ENCODE measurements at places on chromosomes 12 and 14.

DNA sequence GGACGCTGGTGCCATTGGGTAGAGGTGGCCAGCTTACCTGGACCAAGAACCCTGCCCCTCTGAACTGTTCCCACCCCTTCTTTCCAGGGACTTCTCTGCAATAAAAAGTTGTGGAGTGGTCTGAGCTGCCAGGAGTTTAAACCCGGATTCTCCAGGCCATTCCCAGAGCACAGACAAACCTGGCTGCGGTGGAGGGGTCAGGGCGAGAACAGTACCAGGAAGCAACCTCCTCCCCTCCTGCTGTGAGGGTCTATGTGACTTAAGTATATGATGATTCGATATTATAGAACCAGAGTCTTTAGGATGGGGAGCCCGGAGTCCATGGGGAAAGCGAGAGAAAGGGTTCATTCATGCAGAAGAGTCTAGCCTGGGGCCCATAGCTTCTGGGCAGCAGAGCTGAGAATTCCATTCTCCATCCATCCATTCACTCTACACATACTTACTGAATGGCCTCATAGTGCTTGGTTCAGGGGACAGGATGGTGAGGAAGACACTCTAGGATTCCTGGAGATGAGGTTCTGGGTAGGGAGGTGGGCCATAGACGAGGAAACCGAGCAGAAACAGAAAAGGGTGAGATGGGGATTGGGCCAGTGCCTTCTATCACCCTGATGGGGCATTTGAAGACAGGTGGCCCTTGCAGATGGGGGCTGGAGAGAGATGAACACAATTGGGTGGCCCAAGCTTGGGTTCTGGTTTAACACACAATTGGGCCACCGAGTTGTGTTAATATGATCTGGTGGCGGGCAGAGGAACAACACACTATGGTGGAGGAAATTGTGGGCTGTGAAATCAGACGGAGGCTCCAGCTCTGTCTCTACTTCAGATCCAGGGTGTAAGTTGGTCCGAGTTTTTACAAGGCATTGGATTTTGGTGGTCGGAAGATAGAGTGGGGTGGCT lies 5.2 kb downstream of the KRT86 start:
- ATAC-seq: no peak

- no peak for ATAC-seq
Measured at GRCh38 chr14:37720131-37720530, 124.7 kb downstream of the TTC6 start.

- no peak for ATAC-seq
Measured at GRCh38 chr12:114676142-114676741, 7.7 kb downstream of the TBX3 start.

DNA sequence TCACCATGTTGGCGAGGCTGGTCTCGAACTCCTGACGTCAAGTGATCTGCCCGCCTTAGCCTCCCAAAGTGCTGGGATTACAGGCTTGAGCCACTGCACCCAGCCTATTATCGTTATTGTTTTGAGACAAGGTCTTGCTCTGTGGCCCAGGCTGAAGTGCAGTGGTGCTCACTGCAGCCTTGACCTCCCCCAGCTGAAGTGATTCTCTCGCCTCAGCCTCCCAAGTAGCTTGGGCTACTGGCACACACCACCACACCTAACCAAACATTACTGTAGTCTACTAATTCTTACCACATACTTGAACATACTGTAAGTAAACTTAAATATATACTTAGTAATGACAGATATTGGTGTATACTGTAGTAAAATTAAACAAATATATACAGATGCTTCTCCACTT lies 4.5 kb upstream of the CDCA4 start:
- ATAC-seq: no peak

- no peak for ATAC-seq
Measured at GRCh38 chr14:92886337-92886736, 36.6 kb upstream of the CHGA start.

- no peak for ATAC-seq
Measured at GRCh38 chr12:52164624-52165023, 27.2 kb downstream of the KRT80 start.

- ATAC-seq: no peak
Measured at GRCh38 chr14:20877016-20877415, 14.2 kb upstream of the RNASE3 start.

DNA sequence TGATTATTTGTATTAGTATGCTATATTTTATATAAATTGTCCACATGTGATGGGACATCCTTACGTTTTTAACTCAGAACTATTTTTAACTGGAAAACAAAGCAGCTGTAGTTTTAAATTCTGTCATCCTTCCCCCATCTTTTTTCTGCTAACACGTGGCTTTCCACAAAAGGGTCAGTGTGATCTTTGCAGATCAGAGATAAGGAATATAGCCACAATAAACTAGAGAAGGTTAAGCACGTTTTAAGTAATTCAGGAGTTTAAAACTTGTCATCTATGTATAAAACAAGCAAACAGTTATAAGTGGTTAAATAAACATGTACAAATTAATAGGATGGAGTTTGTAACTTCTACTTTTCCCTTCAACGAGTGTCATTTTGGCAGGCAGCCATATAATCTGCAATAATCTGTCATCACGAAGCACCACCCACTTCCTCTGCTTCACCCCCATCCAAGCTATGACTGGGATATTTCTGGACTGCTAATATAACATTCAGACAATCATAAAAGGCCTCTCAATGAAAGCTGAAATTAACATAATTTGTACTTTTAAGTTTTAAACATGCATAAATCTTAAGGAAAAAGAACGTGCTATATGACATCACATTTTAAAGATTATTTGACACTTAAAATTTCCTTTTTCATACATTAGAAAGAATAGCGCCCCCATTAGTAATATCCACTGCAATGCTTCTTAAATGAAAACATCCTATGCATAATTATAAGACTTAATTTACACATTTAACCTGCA lies 15.3 kb downstream of the TAOK3 start:
- peak; percentile 73 for ATAC-seq

DNA sequence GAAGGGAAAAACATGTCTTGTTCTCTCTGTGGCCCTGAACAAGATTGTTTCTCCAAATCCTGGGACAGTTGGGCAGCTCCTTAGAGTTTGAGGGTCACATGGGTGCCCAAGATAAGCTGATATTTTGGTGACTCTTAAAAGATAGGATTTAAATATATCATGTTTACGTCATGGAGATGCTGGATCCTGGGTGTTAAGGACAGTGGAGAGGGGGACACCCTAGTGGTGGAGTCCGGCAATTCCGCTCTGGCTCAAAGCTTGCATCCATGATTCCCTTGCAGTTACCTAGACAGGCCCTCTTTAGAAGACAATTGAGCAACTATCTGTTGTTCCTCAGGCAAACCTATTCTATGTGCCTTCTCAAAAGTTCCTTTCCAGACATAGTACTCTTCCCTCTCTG lies 101.8 kb downstream of the CMKLR1 start:
- no peak for ATAC-seq

DNA sequence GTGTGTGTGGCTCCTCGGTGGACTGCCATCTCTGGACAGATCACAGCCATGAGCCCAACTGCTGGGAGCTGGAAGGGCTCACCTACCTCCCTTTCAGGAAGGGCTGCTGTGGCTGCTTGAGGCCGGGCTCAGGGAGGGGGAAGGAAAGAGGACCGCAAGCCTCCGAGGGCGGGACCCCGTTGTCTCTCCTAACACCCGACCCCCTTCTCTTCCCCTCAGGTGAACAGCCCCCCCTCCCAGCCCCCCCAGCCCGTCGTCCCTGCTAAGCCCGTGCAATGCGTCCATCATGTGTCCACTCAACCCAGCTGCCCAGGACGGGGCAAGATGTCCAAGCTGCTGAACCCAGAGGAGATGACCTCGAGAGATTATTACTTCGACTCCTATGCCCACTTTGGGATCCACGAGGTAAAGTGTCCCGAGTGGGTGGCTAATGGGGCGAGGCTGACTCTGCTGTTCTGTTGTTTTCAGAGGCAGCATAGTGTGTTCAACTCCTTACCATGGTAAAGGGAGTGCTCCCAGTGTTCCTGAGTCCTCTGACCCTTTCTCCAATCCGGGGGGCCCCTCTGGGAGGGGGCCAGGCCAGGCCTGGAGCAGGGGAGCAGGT lies 49.5 kb downstream of the PRMT8 start:
- ATAC-seq: no peak

- peak; percentile 31 for ATAC-seq
Measured at GRCh38 chr12:64497903-64498302, 46.0 kb downstream of the TBK1 start.

DNA sequence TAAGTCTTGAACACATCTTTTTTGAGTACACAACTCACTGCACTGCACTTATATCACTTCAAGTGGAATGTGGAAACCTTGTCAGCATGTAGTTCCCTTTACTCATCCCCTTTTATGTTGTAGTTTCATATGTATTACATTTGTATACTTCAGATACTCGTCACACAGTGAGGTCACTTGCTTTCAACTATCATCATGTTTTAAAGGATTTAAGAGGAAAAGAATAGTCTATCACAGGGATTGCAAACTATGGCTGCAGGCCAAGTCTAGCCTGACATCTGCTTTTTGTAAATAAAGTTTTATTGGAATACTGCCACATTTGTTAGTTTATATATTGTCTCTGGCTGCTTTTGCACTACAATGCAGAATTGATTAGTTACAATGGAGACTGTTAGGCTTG lies 24.3 kb downstream of the CNOT2 start:
- ATAC-seq: peak; percentile 88

DNA sequence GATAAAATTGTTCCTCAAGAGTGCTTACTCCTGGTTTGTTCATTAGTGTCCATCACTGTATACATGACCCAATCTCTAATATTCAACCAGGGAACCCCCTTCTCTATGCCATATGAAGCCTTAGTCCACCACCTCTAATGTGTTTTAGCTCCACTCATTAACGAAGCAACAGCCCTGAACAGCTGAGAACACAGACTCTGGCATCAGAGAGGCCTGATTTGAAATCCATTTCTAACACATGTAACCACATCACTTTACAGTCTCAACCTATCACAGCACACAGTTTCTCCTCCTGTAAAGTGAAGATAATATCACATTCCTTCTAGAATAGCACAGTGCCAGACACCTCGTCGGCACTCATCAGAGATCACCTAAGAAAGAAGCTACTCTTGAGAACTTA lies 64.3 kb downstream of the C2CD5 start:
- no peak for ATAC-seq

DNA sequence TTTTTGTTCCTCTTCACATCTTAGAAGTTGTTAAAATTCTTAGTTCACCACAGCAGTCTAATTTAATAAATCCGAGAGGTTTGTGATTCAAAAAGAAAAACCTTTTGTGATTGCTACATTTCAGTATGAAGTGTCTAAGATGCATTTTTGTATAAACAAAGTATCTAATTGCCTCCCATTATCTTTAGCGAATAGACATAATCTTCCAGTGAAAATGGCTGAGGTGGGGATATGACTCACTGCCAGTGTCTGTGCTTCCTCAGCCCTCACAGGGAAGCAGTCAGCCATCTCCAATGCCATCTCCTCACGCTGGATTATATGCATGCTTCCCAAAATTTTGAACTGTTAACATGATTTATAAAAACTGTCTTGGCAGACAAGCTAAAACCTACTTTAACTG lies 7.6 kb downstream of the GCH1 start:
- peak; percentile 61 for ATAC-seq

- no peak for ATAC-seq
Measured at GRCh38 chr12:58313091-58313855, 371.9 kb downstream of the ATP23 start.

GRCh38 chr12:104212516-104212915 lies 3.1 kb upstream of the TXNRD1 start:
- ATAC-seq: no peak

DNA sequence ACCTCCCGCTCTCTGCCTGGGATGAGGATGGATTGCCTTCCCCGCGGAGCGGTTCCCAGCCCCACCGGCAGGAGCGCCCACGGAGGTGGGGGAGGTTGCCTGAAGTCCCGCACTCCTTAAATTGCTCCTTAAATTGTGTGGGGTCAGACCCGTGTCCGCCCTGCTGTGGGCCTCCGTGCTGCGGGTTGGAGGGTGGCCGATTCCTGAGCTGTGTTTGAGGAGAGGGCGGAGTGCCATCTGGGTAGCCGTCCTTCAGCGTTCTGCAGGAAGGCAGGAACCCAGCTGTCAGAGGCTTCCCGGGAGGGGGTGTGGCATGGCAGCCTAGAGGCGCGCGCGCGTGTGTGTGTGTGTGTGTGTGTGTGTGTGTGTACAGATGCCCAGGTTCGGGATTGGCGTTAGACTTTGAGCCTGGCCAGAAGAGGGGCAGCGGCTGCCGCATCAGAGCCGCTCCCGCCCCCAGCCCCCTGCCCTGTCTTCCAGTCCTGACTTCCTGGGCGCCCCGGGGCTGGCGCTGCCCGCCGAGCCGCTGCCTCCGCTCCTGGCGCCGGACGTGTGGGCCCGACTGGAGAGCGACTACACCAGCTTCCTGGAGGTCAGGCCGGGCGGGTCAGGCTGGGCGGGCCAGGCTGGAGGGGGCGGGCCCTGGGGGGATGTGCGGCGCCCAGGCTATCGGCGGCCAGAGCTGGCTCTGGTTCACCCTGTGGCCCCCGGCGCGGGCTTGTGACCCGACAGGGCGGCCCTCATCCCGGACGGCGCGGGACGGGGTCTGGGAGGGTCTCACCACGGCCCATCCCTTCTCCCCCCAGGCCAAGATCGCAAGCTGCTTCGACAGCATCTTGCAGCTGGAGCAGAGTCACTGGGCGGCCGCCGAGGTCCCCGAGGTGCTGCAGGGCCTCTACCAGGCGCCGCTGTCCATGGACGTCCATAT lies 9.2 kb downstream of the EXOC3L4 start:
- ATAC-seq: no peak

DNA sequence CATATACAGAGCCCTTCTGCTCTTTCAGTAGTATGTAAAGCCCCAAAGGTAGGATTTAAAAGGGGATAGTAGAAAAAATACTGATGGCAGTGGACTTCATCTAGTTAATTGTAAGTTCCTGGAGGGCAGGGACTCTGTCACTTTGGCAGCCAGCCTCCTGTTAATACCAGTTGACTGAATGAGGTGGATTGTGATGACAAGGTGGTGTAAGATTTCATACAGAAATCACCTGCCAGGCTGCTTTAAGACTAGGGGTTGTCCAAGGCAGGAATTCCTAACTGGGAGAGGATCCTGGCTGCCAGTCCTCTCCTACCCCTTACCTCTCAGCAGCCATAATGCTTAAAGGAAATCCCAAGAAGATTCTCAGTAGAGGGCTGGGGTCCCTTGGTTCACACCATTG lies 7.3 kb downstream of the DYRK2 start:
- no peak for ATAC-seq

GRCh38 chr12:14384783-14385638 lies 19.5 kb downstream of the ATF7IP start:
- ATAC-seq: peak; percentile 95
